Left lung (tissue), 14 donors: ENCODE measurements at places on chromosomes 3 and 15. TPM values are rescaled to one million over a fixed set of nuclear protein-coding genes. Genes with fewer than 3 reads are reported as not detected.

The CTXND1 gene
- 30.1 TPM for polyA plus RNA-seq

The PLIN1 gene
- 0.74 TPM for polyA plus RNA-seq

The C3orf62 gene
- polyA plus RNA-seq, result 11.7 TPM

The FBN1 gene
- 101 TPM for polyA plus RNA-seq

The ERC2 gene
- polyA plus RNA-seq, result 3.0 TPM

The MESP2 gene
- polyA plus RNA-seq, result not detected

DNA sequence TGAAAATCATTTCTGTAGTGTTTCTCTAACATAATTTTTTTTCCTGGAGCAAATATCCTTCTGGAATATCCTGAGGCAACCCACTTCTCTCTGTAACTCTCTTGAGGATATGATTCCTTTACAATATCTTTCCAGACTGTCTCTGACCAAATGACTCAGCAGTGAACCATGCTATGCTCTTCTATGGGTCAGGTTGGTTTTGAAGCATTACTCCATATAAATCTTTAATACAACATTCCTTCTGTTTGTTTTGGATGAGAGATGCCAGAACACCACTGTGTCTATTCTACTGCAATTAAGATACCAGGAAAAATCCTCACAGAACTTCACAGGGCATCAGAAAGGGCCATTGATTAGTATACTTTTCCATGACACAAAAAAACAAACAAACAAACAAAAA lies 626.4 kb upstream of the ZNF385D start:
- DNase-seq, result no peak

- no peak for DNase-seq
Measured at GRCh38 chr3:111311709-111312235, 230.2 kb upstream of the CD96 start.

GRCh38 chr3:169131690-169132464 lies 531.6 kb downstream of the MECOM start:
- DNase-seq, result no peak

GRCh38 chr15:74730619-74731316 lies 5.4 kb upstream of the CYP1A1 start:
- no peak for DNase-seq
